Choroid plexus epithelial cell (primary cell): ENCODE measurements at places on chromosomes 3 and 15.

DNA sequence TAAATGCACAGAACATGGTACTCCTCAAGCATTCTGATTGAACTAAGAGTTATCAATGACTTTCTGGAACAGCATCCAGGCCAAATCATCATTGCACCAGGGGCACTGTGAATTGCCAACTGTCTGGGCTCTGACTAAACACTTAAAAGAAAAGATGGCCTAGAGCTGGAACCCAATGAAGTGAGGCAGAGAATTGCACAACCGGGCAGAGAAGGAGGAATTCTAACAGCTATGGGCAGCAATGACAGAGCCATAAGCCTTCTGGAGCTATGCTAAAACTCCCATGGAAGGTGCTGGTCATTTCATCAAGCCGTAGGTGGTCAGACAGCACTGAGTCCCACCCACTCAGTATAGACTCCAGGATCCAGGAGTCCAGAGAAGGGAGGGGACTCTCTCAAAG, 48.1 kb upstream of the OXTR start:
- DNase-seq = no peak

- DNase-seq = no peak
These were observed 50.1 kb upstream of the DYNC1LI1 start for GRCh38 chr3:32620611-32621310.

DNA sequence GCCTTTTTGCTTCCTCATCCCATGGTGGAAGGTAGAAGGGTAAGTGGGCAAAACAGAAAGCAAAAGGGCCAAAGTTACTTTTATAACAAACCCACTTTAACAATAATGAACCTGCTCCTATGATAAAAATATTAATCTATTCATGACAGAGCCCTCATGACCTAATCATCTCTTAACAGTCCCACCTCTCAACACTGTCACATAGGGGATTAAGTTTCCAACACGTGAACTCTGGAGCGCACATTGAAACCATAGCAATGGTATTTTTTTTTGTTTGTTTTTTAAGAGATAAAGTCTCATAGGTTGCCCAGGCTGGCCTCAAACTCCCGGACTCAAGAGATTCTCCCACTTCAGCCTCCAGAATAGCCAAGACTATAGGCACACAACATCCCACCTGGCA, 30.7 kb downstream of the KATNBL1 start:
- DNase-seq = no peak

GRCh38 chr15:57655809-57656208, 50.7 kb upstream of the POLR2M start:
- DNase-seq = no peak

DNA sequence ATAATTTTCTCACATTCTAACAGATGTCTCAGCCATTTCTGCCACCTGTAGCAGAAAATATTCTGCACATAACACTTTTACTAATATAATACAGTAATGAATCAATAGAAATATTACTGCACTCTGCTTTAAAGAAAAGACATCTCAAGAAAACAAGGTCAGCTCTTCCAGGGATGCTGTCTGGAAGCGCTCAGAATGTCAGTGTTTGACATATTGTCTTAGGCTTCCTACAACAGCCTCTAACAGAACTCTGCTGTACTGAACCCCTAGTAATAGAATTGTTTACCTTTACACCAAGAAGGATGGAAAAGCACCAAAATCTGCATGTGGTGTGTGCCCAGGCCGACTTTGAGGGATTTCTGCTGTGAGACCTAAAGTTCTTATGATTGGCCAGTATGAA, 61.9 kb upstream of the FSTL1 start:
- DNase-seq = no peak
